ENCODE measurements at places on chromosomes 7 and 10.

DNA sequence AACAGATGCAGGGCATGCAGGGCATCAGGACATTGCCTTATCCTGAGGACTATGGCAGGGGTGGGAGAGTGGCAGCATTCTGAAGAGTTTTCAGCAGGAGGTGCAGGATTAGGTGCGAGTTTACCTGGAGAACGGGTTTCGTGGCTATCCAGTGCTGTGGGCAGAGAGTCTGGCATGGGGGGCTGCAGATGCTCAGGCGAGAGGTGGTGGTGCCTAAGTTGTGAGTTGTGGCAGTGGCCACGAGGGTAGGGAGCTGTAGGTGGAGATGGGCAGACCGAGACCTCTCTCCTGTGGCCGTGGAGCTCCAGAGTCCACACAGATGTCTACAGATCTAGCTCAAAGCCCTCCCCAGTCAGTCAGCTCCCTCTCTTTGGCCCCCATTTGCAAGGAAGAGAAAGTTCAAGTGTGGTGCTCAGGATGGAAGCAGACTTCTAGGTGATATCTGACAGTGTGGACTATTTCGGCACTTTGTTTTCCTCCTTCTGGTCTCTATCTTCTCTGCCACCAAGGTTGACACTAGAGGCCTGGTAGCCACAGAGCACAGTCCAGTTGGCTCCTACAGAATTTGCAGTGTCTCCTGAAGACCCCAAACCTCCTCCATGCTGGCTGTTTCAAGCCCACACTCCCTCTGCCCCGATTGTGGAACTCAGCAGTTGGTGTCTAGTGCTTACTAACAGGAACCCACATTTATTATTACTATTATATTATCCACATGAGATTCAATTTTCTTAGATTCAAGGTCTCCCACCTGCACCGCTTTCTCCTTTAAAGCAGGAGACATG, 955.7 kb upstream of the ZNF722 start:
- DNase-seq: no peak

DNA sequence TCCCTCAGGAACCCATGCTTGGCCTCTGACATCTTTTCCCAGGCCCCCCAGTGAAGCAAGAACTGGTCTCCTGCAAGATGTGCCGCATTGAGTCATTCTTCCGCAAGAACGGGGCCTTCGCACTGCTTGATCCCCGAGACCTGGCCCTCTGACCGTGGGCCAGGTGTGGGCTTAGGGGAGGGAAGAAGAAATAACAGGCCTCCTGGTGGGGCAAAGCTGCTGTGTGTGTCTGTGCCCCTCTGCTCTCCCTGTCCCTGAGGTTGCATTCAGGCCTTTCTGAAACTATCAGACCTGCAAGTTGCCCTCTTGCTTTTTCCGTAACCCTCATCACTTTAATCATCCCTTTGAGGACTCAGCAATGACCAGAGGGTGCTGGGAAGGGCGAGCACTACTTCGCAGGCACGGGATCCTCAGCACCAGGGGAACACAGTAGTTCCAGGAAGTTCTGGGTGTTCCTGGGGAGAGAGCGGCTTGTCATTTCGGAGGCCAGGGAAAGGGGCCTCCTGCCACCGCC, 6.0 kb downstream of the ATP6V1F start:
- no peak for DNase-seq

DNA sequence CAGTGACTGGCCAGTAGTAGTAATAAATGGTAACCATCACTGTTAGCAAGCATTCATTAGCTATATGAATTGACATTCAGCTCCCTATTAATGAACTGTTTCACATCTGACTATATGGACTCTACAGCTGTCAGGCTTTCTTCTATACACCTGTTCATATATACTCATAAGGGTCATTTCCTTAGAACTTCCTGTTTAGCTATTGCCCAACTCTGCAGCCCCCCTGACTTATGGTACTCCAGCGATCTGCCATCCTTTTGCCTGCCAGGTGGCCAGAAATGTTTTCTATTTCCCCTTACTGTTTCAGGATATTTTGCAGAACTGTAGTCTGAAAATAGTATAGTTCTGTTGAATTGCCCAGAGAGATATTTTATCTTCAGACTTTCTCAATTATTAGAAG, 56.6 kb downstream of the TASOR2 start:
- DNase-seq: no peak

DNA sequence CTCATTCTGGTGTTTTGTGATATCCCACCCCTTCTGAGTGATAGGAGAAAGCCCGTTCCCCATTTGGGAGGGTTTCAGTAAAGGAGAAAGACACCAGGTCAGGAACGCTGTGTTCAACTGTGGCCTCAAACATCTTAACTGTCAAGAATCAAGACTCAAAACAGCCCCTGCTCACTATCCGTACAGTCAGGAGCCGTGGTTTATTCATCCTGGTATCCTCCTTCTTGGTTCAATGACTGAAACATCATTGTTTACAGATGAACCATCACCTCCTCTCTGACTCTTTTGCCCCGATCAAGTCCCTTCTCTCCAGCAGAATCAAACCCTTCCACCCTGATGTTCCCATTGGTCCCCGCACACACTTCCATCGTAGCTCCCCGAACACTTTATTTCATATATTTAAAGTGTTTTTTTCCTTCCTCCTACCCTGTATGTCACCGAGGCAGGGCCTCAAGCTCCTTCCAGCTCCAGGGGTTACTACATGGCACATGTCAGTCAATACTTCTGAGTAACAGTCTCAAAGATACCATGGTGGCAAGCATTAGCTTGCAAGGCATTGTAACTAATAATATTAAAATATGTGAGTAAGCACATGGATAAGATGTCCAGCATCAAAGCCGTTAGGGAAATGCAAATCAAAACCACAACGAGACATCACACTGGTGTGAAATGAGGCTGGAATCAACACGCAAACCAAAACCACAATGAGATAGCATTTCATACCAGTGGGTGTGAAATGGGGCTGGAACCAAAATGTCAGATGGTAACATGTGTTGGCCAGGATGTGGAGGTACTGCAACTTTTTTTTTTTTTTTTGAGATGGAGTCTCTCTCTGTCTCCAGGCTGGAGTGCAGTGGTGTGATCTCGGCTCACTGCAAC, 124.7 kb upstream of the C1QL3 start:
- DNase-seq: no peak

DNA sequence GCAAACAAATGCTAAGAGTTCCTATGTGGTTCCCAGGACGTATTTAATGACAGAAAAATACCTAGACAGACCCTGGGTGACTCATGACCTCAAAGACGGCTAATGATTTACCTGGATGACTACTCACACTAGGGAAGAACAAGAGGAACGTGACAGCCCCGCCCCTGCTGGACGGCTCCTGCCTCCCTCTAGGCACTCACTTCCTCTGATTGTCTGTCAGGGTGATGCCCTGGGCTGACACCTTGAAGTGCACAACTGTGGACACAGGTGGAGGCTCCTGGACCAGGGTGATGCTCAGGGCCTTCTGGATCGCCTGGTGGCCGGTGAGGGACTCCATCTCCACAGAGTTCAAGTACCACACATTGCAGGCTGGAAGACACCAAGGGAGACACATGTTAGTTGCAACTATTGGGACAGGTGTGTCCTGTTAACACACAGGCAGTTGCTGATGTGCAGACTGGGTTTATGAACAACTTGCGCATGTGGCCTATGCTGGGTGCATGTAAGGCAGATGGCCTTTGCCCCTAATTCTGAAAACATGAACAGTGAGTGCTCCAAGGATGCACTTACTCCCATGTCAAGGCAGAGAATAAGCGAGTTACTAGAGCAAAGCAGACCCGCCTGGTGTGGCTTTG, 298.3 kb downstream of the TNS3 start:
- no peak for DNase-seq

- DNase-seq: peak; percentile 79
Measured at GRCh38 chr7:23334482-23335056, 35.4 kb downstream of the MALSU1 start.

GRCh38 chr10:35765066-35765527, 123.0 kb upstream of the FZD8 start:
- no peak for DNase-seq

DNA sequence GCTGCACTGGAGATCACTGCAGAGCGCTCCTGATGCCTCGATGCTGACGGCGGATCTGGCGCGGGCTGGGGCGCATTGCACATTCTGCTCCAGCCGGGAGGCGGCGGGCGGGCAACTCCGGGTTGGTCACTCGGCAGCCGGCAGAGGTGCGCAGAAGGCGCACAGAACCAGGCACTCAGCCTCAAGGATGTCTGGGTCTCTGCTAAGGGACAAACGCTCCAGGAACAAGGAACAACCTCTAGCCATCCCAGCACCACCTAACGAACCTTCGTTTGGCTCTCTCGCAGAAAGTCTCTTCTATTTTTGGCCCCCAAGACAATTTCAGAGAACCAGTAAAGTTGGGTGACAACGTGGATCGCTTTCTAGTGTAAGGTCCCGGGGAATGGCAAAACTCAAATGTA, 254.6 kb downstream of the OTUD1 start:
- no peak for DNase-seq

DNA sequence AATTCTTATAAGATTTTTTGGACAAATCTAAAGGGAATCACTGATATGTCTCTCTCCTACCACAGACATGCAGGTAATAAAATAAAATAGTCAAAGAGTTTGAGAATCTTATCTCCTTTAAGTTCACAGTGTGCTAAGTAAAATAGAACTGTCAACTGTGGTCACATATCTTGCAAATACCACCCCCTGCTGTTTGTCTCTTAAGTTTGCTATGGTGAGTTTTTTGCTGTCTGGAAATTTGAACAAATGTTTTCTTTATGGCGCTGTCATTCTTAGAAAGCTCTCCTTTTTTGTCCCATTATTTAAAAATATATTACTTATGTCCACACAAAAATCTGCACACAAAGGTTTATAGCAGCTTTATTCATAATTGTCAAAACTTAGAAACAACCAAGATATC, 19.6 kb downstream of the GIMAP5 start:
- no peak for DNase-seq

DNA sequence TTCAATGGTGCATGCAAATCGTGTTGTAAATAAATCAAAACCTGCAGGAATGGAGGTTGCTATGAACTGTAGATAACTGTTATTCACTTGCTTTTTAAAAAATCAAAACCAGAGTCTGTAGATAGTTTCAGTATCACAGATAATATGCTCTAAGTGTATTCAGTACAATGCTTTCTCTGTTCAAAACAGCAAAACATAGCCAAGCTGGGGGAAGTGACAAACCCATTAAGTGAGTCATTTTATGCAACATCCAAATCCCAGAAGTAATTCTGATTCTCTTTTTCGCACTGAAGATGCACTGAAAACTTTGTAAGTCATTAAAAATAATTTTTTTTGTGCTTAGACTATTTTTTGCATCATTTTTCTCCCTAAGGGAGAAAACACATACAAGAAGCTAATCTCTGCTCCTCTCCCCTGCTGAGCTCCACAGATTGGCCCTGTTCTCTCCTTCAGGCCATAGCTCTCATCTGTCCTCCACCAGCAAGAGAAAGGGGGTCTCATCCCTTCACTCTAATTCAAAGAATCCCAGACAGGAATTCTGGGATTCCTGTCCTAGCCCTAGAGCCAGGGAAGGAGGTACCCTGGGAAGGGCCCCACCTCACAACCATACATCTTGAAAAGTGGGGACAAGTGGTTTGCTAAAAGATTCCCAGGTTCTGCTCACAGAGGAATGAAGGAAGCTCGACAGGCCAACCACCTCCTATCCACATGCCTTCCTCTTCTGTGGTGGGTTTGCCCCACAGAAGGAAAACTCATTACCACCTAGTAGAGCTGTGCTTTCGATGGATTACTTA, 4.9 kb downstream of the PRTFDC1 start:
- no peak for DNase-seq

DNA sequence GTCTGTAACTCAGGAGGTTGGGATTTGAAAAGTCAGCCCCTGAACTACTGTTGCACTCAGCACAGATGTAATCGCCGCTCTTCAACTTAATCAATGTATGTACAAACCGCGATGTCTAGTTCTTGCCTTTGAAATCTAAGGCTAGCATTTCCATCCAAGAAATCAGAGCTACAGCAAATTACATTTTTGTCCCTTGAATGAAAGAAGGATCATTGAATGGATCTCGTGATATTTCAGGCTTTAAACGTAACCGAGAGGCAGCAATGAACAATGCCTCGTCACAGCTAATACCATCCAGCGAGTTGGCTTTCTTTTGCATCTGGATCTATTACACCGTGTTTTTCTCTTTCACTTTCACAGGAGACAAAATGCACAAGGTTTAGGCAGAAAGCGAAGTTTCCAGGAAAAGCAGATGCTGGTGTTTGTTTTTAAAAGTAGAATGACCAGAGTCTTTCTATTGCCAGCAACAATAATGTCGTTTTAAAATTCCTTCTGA, 5.5 kb downstream of the SKIDA1 start:
- peak; percentile 30 for DNase-seq

DNA sequence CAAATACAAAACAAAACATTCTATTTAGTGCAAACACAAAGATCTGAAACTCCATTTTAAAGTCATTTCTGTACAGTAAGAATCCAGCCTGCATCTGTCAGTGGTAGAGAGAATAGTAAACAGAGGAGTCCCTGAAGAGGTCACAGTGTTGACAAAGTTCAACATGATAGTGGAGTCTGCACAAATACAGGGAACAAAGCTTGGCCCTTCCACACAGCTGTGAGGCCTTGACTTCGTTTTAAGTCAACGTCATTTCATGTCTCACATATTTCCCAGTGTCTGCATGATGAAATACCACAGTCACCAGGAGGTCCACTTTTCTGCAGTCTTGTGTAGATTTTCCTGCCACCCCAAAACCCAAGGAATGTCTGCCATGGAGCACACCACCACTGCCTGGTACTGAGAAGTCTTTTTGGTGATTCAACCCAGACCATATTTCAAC, 33.0 kb downstream of the CYP26A1 start:
- no peak for DNase-seq

- no peak for DNase-seq
Measured at GRCh38 chr7:151088856-151089699, 2.8 kb downstream of the AGAP3 start.

- DNase-seq: no peak
Measured at GRCh38 chr7:9186730-9187129, 753.3 kb downstream of the NXPH1 start.

- DNase-seq: no peak
Measured at GRCh38 chr10:70683940-70684339, 11.6 kb downstream of the ADAMTS14 start.
